ENCODE measurements at places on chromosomes 6 and 20.

DNA sequence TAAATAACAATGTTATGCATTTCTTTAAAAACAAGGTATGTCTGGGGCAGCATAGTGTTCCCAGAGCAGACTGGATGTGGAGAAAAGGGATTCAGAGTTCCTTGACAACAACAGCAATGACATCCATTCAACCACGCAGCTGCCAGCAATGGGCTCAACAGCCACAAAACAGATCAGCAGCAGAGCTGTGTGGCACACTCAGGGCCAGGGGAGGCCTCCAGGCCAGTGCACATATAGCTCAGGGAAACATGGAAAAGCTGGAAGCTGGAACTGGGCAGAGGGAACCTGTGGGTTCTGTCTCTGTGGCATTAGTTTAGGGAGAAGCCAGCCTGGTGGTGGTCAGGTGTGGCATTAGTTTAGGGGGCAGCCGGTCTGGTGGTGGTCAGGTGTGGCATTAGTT is 148.3 kb downstream of the SMOC2 start:
- DNase-seq, result no peak

DNA sequence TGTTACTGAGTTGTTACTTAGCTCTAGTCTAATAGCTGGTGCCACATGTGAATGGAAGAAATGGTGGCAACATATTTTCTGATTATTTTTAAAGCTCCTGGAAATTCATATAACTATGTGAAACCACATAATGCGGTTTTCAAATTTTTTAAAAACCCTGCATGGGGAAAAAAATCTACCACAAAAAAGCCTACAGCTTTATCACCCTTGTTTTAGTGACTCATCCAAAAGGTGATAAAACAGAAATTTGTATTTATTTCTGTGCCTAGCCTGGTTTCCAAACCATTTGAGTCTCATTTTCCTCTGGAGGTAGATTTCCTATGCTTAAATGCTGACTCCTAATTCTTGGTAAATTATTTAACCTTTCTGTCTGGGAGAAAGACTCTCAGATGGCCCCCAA is 5.4 kb upstream of the FBXO30 start:
- no peak for DNase-seq

GRCh38 chr6:21850691-21851090 is 257.1 kb downstream of the SOX4 start:
- DNase-seq, result no peak

- no peak for DNase-seq
These were observed 13.6 kb downstream of the GFOD1 start for GRCh38 chr6:13473768-13474165.

DNA sequence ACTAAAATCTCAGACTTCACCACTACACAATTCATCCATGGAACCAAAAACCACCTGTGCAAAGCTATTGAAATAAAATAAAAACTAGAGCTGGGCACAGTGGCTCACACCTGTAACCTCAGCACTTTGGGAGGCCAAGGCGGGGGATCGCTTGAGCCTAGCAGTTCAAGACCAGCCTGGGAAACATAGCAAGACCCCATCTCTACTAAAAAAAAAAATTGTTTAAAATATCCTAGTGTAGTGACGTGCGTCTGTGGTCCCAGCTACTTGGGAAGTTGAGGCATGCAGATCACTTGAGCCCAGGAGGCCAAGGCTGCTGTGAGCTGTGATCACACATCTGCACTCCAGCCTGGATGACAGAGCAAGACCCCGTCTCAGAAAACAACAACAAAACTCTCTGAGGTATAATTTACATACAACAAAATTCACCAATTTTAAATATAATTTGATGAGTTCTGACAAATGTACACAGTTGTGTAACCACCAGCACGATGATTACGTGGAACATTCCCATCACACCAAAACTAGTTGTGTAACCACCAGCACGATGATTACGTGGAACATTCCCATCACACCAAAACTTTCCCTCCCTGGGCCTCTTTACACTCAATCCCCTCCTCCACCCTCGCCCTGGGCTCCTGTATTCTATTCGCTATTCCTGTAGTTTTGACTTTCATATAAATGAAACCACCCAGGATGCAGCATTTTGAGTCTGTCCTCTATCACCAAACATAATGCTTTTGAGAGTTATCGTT is 107.5 kb downstream of the TAF4 start:
- DNase-seq, result no peak

- DNase-seq, result no peak
These were observed 43.8 kb downstream of the RALGAPA2 start for GRCh38 chr20:20668639-20669038.

GRCh38 chr6:10080561-10080960 is 334.3 kb downstream of the TFAP2A start:
- no peak for DNase-seq

- DNase-seq, result no peak
These were observed 90.0 kb downstream of the EDN3 start for GRCh38 chr20:59390437-59390836.

DNA sequence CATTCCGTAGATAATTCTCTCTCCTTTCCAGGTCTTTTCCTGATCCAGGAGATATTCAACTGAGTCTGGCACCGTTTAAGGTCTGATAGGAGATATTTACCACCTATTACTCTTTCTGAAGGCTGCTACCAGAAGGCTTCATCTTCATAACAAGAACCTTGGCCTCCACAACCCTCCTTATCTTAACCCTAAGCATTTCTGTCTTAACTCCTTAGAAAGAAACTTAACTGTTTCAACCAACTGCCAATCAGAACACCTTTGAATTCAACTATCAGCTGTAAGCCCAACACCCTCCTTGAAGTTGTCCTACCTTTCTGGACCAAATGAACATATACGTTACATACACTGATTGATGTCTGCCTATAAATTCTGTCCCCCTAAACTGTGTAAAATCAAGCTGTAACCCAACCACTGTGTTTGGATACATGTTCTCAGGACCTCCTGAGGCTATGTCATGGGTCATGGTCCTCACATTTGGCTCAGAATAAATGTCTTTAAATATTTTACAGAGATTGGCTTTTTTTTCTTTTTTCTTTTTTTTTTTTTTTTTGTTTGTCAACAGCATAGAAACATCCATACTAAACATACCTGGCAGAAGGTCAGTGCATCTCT is 6.6 kb upstream of the TNFAIP3 start:
- DNase-seq, result no peak

- DNase-seq, result no peak
These were observed 3.5 kb downstream of the FKBP1C start for GRCh38 chr6:63214816-63215215.

DNA sequence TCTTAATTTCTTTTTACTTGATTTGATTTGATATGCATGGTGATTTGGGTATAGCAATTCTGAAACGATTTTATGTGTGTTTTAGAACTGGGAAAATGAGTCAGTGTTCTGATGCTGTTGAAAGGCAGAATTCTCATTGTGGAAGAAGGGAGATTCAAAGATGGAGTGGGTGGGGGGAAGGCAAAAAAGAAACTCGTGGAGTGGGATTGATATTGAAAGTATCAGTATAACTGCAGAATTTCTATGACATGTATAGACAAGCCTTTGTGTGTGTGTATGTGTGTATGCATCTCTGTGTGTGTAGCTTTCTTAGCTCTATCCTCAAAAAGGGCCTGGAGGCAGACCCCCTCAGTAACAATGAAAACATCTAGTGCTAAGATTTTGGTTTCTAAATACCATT is 184.3 kb upstream of the OLIG3 start:
- DNase-seq, result no peak

Data from D721Med (cell line).